RPMI7951 (cell line): ENCODE measurements at places on chromosomes 4 and X.
A peak's percentile ranks its signal among the peaks of the same experiment; 100 is the strongest.

DNA sequence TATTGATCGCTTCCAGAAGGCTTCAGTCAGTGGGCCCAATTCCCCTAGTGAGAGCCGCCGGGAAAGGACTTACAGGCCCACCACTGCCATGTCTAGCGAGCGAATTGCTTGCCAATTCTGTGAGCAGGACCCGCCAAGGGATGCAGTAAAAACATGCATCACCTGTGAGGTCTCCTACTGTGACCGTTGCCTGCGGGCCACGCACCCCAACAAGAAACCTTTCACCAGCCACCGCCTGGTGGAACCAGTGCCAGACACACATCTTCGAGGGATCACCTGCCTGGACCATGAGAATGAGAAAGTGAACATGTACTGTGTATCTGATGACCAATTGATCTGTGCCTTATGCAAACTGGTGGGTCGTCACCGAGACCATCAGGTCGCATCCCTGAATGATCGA is 15.3 kb downstream of the MID2 start:
- DNase-seq, result no peak

DNA sequence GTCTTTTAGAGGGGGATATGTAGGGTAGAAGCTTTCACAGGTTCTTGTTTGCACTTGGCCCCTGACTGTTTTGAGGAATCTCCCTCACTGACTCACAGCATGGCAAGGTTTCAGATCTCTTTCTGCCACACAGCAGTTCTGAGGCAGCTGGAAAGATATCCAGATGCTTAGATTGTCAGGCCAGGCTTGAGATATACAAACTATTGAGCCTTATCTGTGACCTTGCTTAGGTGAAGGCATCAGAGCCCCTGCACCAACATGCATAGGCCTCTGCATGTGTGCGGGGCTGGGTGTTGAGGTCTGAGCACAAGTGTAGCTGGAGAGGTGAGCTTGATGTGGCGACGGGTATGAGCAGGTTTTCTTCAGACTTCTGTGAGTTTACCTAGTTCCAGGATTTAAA is 80.9 kb upstream of the MSANTD1 start:
- DNase-seq, result peak; percentile 4

DNA sequence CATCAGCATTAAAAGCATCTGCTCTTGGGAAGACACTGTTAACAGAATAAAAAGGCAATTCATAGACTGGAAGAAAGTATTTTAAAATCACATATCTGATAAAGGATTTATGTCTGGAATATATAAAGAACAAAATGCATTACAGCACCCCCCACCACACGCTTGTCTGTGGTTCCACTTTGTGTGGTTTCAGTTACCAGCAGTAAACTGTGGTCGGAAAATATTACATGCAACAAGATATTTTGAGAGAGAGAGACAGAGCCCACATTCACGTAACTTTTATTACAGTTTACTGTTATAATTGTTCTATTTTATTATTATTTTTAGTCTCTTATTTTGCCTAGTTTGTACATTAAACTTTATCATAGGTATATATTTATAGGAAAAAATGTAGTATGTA is 21.2 kb upstream of the PDE6B start:
- DNase-seq, result no peak

DNA sequence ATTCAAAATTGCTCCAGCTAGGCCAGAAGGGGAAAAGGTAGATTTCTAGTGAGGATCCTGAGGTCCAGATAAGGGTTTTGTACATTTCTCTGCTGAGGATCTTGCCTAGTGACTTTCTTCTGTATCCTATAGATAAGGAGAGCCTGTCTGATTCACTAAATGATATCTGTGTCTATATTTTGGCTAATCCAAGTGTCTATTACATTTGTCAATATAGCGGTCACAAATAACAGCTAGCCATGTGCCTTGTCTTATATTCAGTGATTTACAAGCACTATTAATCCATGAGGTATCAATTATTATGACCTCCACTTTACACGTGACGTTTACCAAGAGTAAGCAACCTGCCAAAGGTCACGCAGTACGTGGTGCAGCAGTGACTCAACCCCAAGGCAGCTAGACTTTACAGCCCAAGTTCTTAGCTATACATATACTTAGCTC is 41.6 kb downstream of the TMEM165 start:
- DNase-seq, result no peak

- no peak for DNase-seq
Observed at GRCh38 chr4:76641758-76642157, 206.7 kb downstream of the SHROOM3 start.

DNA sequence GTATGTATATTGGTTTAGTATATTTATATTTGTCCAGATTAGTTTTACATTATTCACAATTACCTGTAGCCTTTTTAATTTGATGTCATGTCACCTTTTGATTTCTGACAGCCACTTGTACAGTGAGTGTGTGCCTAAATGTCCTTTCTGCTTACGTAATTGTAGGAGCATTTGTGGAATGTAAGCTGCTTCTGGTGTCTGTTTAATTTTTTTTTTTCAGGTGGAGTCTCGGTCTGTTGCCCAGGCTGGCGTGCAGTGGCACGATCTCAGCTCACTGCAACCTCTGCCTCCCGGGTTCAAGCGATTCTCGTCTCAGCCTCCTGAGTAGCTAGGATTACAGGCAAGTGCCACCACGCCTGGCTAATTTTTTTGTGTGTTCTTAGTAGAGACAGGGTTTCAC is 91.2 kb upstream of the XAGE2 start:
- no peak for DNase-seq

- DNase-seq, result peak; percentile 71
Observed at GRCh38 chrX:54042609-54043021, 1.7 kb downstream of the PHF8 start.

- no peak for DNase-seq
Observed at GRCh38 chr4:87390551-87390890, 467 bp downstream of the HSD17B11 start.

DNA sequence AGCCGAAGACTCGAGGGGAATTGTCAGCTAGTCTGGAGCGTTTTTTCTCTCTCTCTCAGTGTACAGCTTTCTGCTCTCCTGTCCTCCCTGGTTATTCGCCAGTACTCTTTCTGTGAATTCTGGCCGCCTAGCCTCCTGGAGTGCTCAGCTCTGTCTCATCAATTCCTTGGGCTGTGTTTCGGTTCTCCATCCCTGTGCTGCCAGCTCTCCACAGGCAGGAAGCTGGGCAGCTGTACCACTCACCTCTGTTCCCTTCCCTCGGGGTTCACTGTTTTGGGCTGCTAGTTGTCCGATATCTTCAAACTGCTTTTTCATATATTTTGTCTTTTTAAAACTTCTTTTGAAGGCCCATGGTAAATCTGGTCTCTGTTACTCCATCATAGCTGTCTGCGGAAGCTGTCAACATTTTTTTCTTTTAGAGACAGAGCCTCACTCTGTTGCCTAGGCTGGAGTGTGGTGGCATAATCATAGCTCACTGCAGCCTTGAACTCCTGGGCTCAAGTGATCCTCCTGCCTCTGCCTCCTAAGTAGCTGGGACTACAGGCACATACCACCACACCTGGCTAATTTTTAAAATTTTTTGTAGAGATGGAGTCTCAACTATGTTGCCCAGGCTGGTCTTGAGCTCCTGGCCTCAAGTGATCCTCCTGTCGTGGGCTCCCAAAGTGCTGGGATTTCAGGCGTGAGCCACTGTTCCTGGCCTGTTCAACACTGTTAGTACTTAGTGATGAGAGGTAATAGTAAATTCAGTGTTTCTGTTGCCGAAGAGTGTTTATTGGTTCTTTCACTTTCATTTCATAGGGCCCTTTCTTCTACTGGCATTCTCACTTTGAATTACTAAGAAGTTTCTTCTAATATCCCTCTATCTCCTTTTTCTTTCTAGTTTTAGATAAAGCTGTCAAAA is 18.6 kb downstream of the ZCCHC4 start:
- DNase-seq, result no peak

DNA sequence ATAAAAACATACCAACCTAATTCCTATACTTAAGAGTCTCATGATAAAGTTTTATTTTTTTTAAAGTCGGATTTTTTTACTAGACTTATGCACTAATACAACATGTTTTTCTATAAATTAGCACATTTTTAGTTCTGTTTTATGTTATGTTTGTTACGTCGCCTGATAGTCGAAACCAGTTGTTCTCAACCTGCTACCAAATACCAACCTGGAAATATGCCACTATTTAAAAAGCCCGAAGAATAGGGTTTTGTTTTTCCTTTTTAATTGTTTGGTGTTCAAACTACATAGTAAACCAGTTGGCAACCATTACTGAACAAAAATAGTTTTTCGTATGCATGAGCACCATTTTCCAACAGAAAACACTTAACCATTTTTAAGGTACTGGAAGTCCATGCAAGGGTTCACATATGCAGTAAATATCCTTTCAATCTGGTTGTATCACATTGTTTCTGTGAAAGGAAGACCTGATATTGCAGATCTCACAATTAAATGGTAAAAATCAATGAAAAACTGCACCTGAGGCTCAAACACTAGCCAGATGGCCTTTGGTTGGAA is 1.4 kb downstream of the WDFY3 start:
- DNase-seq, result no peak

DNA sequence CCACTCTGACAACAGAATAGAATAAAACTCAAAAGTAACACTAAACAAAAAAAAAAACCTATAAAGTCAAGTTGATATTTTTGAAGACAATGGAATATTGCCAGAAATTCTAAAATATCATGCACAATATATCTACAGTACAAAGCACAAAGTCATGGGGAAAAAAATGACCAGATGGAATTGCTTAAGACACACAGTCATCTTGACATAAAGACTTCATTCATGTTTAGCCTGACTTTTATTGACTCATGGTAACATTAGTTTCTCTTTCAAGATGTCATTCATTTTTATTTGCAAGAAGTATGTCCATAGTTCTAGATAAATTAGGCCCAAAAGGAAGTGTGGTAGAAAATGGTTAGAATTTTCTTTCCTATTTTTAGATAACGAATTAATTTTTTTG is 259.1 kb downstream of the CAMK2D start:
- peak; percentile 53 for DNase-seq

DNA sequence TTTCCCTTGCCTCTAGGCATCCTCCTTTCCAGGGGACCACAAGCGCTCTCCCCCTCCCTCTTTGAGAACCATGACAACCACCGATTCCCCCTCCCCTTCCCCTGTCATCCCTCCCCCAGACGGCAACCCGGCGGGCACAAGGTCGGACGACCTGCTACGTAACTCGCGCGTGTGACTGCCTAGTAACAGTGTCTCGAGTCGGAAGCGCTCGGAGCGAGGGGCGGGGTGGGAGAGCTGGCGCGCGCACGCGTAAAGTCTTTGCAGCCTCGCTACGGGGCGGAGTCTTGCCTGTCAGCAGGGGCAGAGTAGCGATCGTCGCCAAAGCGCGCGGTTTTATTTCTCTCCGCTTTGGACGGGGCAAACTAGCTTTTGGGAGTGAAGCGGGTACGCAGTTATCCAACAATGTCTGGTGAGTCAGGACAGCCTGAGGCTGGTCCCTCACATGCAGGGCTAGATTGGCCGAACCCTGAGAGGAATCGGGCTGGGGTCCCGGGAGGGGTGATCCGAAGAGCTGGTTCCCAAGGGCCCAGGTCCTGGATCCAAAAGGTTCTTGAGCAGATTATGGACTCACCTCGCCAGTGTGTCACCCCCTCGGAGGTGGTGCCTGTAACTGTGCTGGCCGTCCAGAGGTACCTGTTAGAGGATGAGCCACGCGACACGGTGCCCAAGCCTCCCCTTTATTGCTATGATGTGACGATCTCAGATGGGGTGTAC is at the start of gene RADX:
Gene RADX (plus strand): TSS at position 300 of the 714 bp plus-strand sequence. CDS start 103 bp downstream, at position 403.
- DNase-seq, result peak; percentile 67

GRCh38 chr4:176790398-176790797 is 2.3 kb downstream of the VEGFC start:
- peak; percentile 40 for DNase-seq

DNA sequence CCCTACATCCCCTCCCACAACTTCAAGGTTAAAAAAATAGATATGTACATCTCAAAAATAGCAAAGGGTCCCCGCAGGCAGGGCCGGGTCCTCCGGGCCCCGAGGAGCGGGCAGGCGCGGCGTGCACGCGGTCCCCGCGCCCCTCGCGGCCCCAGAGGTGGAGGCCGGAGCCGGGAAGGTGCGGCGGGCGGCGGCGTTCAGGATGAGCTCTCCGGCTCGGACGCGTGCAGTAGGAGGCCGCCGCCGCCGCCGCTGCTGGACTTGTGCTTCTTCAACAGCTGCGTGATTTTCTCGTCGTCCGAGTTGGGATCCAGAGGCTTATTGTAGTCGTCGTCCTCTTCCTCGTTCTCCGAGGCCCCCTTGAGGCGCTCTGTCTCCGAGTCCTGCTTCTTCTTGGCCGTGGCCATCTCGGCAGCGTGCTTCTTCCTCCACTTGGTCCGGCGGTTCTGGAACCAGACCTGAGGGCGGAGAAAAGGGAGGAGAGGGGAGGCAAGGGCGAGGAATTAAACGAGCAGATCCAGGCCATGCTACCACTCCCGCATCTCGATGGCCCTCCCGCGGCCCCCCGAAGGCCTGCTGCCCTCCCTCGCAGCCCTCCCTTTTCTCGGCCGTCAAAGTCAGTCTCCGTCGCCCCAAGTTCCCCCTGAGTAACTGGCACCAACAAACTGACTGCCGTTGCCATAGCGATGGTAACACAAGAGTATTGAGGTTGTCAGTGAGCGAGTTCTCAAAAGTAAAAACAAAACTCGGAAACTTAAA is 5.8 kb downstream of the NKX6-1 start:
- DNase-seq, result peak; percentile 26

- peak; percentile 4 for DNase-seq
Observed at GRCh38 chr4:175560604-175561003, 251.5 kb downstream of the GPM6A start.

- DNase-seq, result no peak
Observed at GRCh38 chr4:42954963-42955669, 62.6 kb downstream of the GRXCR1 start.

DNA sequence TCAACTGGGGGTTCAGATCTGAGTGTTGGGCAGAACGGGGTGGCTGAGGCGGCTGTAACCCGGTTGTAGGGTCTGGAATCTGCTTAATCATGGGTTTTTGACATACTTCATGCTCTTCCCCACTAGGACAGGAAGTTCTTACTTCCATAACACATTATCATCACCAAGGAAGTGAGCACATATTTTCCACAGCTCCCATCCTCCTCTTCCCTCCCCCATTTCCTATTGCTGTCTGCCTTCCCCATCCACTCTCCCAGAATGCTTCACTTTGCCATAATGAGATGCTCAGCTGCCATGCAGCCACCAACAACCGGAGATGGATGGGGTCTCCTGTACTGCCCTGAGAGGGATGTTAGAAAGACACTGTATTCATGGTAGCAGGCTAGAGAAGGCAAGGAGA is 6.4 kb upstream of the DCUN1D4 start:
- DNase-seq, result peak; percentile 1

DNA sequence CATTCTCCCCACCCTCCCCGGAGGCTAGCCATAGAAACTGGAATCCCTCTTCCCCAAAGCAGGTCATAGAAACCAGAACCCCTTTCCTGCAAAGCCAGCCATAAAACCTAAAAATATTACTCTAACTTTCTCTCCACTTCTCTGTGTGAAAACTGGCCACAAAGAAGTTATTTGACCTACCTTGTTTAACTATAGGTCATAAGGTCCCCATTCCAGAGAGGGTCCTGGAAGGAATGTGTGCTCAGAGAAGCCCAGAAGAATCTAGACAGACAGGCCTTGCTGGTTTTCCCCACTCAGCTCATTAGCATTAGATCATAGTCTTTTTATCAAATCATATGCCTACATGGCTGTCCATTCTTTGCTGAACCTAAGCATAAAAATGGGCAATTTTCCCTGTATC is 52.8 kb upstream of the TEX13A start:
- no peak for DNase-seq

- DNase-seq, result no peak
Observed at GRCh38 chr4:74316397-74316796, 8.1 kb downstream of the EPGN start.
